ENCODE measurements at places on chromosomes 3 and 15. TPM values are rescaled to one million over a fixed set of nuclear protein-coding genes. Genes with fewer than 3 reads are reported as not detected.

RTP2 gene
- total RNA-seq, result not detected

C3orf85 gene
- total RNA-seq, result not detected

GOLGA6L10 gene
- total RNA-seq, result 0.11 TPM

VEPH1 gene
- 56.1 TPM for total RNA-seq

CFAP100 gene
- not detected for total RNA-seq

GOLGA8K gene
- total RNA-seq, result not detected

NRROS gene
- total RNA-seq, result 3.0 TPM

ANKUB1 gene
- not detected for total RNA-seq

THRB gene
- 0.77 TPM for total RNA-seq

CYP8B1 gene
- total RNA-seq, result not detected

Measured in uterine smooth muscle cell (primary cell).